ENCODE measurements at places on chromosomes 4 and X.

DNA sequence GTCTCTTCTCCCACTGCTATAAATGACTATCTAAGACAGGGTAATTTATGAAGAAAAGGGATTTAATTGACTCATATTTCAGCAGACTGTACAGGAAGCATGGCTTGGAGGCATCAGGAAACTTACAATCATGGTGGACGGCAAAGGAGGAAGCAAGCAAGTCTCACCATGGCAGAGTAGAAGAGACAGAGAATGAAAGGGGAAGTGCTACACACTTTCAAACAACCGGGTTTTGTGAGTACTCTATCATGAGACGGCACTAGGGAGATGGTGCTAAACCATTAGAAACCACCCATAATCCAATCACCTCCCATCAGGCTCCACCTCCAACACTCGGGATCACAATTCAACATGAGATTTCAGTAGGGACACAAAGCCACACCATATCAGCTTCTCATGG lies 11.1 kb downstream of the UBE2NL start:
- no peak for DNase-seq

- DNase-seq, result no peak
Observed at GRCh38 chrX:56233682-56234081, 1.5 kb downstream of the KLF8 start.

DNA sequence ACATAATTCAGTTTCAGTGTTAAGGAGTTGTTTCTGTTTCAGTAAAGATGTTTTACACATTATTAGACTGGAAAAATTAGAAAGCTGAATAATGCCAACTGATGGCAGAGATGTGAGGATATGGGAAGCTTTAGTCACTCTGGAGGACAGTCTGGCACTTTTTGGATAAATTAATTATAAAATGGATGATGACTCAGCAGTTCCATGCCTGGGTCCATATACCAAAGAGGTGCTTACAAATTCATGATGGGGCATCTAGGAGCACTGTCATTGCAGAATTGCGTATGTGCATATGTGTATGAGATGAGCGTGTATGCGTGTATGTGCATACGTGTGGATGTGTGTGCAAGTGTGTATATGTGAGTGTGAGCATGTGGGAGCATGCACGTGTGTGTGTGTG lies 31.2 kb upstream of the ANKRD50 start:
- DNase-seq, result no peak

DNA sequence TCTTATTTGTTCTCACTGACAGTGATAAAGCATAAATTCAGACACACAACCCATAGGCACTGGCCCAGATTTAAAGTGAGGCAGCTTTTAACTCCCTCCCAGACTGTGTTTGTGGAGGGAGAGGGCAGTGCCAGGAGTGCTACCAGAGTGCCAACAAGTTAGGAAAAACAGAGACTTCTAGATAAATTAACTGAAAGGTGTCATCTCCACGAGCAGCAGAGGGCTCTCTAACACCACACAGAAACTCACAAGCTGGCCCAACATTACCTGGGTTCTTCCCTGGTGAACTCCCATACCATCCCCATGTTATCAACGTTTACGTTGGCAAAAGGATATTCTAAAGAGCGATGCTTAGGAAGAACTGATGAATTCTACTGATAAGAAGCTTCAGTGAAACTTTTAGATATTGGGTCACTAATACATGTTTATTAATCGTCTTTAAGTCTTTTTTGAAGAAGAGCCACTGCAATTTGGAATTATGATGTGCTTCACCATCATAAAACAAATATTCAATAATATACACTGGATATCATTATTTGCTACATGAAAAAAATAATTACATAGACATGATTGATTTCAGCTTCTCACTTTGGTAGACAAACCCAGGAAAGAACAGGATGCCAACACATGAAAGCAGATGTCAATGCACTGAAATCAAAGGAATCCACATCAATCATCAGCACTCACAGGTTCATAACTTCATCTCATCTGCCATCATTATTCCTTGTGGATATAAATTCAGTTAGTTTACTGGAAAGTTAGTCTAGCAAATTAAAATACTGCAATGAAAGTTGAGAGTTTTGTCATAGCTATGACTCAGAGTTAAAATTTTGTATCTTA lies 121.2 kb upstream of the NAP1L5 start:
- DNase-seq, result no peak

DNA sequence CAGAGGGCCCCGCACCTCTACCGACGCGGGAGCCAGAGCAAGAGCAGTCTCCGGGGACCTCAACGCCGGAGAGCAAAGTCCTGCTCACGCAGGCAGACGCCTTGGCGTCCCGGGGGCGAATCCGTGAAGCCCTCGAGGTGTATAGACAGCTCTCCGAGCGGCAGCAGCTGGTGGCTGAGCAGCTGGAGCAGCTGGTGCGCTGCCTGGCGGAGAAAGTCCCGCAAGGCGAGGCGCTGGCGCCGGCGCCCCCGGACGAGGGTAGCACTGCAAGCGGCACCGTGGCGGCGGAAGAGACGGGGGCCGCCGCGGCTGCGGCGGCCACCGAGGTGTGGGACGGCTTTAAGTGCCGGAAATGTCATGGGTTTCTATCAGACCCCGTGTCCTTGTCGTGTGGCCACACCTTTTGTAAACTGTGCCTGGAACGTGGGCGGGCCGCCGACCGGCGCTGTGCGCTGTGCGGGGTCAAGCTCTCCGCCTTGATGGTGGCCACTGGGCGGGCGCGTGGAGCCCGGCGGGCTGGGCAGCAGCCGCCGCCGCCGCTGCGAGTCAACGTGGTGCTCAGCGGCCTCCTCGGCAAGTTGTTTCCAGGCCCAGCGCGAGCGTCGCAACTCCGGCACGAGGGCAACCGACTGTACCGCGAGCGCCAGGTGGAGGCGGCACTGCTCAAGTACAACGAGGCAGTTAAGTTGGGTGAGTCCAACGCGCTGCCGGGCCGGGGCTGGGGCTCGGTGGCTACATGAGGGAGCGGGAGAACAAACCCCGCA lies 672 bp downstream of the LONRF3 start:
- no peak for DNase-seq

- no peak for DNase-seq
Observed at GRCh38 chr4:79141530-79141929, 184.3 kb downstream of the NAA11 start.

DNA sequence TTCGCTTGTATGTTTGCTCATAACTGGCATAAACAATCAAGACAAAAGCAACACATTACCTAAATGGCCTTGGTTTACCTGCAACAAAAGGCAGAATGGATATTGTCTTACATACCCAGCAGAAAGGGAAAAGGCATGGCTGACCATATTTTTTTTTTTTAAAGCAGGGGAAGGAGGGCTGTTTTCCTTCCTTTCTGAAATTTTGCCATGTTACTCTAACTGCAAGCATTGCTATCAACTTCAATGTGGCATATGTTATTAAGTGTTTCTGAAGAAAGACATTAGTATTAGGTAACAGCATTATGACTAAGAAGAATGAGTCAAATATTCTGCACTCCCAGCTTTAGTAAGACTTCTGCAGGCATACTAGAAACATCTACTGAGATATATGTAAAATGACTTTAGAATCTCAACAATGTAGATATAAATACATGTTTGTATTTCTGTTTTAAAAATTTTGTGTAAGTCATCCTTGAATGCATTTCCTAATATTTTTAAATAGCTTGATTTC lies 512.6 kb upstream of the FAM241A start:
- no peak for DNase-seq

DNA sequence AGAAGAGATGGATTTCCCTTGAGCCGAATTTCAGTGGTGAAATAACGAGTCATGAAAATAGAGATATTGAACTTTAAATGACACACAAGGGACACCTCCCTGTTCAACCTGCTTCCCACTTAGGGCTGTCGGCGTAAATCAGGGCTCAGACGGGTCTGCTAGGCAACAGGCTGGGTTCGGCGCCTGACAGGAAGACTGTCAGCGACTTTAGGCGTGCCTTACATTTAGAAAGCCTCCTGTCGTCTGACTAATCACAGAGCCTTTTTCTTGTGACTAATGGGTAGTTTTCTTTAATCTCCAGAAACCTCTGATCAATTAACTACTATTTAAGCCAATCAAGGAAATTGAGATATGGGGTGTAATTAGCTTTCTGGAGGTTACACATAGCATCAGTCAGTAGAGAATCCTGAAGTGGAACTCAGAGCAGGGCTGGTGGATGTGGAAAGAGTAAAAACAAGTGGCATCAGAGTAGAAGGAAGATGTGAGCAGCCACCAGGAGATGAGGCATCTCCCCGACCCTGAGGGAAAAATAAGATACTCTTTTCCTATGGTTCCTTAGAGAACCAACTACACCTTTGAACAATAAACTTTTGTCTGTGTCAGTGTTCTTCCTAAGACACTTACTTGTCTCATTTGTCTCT lies 86.2 kb upstream of the HS3ST1 start:
- DNase-seq, result no peak

- DNase-seq, result no peak
Observed at GRCh38 chr4:76987685-76988084, 38.1 kb downstream of the SEPTIN11 start.

DNA sequence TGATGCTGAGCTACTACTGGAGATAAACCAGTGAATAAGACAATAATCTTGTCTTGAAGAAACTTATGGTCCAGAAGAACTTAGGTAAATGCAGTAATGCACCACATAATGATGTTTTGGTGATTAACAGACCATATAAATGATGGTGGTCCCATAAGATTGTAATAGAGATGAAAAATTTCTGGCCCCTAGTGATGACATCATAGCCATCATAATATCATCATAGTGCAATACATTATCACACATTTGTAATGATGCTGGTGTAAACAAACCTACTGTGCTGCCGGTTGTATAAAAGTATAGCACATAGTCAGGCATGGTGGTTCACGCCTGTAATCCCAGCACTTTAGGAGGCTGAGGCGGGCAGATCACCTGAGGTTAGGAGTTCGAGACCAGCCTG lies 846.8 kb downstream of the FSTL5 start:
- DNase-seq, result no peak

DNA sequence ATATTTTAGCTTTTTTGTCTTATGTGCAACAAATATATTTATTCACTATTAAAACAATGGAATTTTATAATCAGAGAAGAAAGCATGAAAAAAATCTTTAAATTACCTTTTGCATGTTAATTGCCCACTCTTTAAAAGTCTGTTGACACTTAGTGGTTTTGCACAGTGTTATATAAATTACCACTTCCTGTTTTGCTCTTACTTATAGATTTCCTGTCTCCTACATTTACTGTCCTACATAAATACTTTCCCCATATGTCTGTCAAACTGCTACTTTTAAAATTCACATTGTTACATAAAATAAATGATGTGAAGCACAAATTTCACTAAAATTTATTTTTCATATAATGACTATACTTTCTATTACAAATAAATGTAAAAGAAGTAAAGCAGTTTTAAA lies 161.1 kb upstream of the NDST4 start:
- no peak for DNase-seq

GRCh38 chr4:47221721-47222120 lies 190.4 kb downstream of the GABRB1 start:
- DNase-seq, result no peak

- DNase-seq, result no peak
Observed at GRCh38 chr4:5021546-5021945, 2.3 kb upstream of the CYTL1 start.

DNA sequence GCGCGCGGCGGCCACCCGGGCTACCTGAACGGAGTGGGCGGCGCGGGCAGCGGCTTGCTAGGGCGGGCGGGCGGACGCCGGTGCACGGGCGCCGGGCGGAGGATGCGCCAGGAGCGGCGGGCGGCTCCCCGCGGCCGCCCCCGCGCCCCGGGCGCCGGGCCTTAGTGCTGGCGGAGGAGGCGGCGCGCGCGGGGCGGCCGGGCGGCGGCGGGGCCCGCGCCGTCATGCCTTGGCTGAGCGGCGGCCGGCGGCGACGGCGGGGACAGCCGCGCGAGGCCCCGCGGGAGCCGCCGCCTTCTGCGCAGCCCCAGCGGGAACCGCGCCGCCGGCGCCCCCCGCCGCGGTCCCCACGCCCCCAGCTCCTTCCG lies 48.2 kb downstream of the CLDN34 start:
- DNase-seq, result no peak

DNA sequence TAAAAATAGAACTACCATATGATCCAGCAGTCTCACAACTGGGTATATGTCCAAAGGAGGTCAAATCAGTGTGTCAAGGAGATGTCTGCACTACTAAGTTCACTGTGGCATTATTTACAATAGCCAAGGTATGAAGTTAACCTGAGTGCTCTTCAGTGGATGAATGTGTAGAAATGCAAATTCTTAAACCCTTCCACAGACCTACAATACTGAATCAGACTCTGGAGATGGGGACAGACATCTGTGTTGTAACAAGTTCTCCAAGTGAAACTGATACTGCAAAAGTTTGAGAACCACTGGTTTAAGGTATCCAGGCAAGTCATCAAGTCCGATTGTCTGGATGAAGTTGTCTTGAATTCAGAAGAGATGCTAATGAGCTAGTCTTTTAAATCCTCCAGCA lies 38.5 kb downstream of the SMAD1 start:
- no peak for DNase-seq

- DNase-seq, result no peak
Observed at GRCh38 chr4:90142081-90142480, 14.9 kb downstream of the CCSER1 start.

Data from cortex of kidney (tissue), 1 donor.